Activated CD8-positive, alpha-beta memory T cell treated with anti-CD3 and anti-CD28 coated beads, Interleukin-2, amount 50 U/mL, for 4 hours (primary cell): ENCODE measurements at places on chromosomes 5 and 9.

DNA sequence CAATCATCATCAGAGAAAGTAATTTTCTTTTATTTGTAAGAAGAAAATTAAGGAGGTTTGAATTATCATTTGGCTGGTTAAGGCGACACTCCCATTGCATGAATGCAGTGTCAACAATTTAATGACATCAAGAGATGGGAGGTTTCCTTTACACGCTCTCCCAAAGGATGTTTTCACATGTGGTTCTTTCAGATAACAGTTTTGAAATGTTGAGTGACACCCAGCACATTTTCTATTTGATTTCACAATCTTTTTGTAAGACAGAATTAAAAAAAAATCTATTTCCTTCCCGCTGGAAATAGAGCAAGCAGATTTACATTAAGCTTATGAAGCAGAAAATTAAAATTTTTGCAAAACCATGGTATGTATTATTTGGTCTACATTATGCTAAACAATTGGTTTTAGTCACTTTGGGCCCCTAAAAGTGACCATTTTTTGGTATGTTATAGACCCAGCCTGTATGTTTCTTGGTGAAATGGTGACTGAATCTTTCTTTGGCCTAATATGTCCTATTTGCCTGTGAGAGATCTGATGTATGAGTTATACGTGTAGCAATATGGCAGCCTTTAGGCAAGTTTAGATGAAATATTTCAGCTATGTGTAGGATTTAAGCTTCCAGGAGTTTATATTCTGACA lies 18.9 kb upstream of the ANKRD55 start:
- no peak for DNase-seq

GRCh38 chr9:4012441-4012840 lies 287.4 kb downstream of the GLIS3 start:
- DNase-seq: no peak

DNA sequence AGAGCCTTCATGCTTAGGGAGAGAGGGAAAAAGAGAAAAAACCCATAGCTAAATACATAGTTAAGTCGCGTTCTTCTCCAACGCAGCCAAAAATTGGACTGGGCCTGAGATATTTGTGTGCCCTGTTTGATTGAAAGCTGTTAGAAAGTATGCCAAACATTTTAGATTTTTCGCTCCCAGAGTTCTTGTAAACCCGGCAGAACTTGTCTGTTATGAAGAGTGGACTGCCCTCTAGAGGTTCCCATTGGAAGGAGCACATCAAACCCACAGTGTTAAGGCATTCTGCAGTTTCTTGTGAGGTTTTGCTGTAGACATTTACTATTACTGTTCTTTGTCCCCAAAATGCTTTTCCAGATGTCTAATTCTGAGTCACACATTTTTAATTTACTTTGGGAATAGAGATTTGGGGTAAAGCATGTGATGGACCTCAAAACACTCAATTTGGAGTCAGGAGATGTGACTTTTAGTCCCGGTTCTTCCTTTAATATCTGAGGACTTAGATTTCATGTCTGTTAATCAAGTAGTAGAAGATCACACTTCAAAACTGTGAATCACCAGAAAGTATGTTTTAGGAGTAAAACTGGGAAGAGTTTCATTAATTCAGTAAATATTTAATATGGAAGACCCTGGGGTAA lies 96.6 kb downstream of the PCSK1 start:
- peak; percentile 56 for DNase-seq

GRCh38 chr9:37034305-37034937 lies 353 bp upstream of the PAX5 start:
- no peak for DNase-seq

GRCh38 chr5:35483191-35483590 lies 134.5 kb upstream of the SPEF2 start:
- DNase-seq: no peak

DNA sequence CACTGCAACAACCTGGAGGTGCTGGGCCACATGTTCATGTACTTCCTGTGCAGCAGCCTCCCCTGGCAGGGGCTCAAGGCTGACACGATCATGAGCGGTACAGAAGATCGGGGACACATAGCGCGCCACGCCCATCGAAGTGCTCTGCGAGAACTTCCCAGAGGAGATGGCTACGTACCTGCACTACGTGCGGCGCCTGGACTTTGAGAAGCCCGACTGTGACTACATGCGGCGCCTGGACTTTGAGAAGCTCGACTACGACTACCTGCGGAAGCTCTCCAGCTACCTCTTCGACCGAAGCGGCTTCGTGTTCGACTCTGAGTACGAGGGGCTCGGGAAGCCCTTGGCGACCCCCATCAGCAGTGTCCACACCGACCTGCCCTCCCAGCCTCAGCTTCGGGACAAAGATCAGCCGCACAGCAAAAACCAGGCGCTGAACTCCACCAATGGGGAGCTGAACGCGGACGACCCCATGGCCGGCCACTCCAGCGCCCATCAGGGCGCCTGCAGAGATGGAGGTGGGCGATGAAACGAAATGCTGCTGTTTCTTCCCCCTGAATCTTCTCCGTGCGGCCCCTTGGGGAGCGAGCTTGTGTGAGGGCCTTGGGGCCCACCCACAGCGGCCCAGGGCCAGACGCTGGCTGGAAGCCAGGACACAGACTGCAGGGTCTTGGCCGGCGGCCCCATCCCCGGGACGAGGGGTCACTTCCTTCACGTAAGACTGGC lies 56.5 kb downstream of the JAK2 start:
- DNase-seq: no peak

DNA sequence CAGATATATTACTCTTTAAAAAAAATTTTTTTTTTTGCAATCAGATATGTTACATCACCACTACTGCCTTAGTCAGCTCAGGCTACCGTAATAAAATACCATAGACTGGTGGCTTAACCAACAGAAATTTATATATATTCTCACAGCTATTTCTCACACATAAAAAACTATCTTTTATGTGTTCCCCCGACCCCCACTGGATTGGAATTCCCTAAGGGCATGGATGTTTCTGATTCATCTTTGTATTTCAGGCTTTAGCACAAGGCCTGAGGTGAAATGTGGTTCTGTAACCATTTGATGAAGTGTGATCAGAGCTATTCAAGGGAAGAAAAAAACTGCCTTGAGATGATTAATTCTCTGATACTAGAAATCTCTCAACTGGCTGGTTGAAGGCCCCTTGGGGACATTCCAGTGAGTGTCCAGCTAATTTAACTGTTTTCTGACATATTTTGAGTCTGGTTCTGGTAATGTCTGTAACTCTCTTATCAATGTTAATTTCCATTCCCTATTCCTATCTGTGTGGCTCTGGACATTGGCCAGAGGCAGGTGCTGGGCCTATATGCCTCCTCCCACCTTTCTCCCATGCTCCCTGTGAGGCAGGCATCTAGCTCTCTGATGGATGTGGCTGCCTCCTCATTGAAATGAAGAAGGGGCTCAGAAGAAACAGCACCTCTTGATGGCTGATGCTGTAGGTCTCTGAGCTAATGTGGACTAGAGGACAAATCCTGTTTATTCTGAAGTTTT lies 2.5 kb downstream of the CD14 start:
- no peak for DNase-seq

GRCh38 chr5:113452941-113453340 lies 18.2 kb upstream of the TSSK1B start:
- no peak for DNase-seq

- no peak for DNase-seq
These were observed 49.5 kb upstream of the MROH2B start for GRCh38 chr5:41120600-41120999.

DNA sequence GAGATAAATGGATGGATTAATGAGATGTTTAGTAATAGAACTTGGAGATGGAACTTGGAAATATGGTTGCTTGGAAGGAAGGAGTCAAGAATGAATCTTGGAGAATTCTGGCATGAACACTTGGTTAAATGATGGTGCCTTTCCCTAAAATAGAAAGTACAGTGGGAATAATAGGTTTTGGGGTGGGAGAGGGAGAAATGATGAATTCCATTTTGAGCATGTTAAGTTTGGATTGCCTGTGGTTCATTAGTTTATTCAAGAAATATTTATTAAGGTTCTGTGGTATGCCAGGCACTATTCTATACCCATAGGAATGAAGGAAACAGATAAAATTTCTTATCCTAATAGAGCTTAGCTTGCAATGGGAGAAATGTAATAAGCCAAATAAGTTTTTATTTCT lies 58.4 kb downstream of the PBX3 start:
- DNase-seq: no peak

- peak; percentile 39 for DNase-seq
These were observed 46.7 kb downstream of the PRRC1 start for GRCh38 chr5:127564002-127564769.

DNA sequence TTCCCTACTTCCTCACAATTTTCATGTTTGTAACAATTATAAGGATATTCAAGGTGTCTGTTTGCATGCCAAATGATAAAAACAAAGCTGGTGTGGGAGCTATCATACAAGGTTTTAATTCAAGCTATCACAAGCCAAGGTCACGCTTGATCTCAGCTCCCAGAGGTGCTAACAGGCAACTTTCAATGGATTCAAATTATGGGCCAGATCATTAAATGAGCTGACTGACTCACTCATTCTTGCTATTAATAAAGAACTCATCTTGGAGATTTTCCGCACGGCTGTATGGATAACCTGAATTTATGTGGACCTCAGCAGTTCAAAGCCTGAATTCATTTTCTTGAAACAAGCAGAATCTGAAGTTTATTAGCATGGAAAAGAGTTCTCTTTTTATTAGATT lies 267.3 kb upstream of the CDH6 start:
- no peak for DNase-seq

DNA sequence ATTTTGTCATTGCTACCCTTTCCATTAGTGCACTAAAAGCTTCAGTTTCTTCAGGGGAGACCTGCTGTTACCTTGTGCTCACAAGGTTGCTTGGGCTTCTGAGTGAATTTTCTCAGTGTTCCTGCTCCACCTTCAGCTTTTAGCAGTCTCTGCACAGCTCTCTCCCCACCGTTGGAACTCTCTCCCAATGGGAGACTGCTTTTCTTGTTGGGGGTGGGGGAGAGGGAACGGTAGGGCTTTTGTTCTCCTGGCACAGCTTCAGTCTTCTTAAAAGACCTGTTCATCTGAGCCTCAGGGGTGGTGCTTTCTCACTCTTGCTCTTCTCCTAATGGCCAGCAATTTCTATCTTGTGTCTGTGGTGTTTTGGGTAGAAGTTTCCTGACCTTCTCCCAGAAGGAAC lies 915.7 kb downstream of the EFNA5 start:
- no peak for DNase-seq

DNA sequence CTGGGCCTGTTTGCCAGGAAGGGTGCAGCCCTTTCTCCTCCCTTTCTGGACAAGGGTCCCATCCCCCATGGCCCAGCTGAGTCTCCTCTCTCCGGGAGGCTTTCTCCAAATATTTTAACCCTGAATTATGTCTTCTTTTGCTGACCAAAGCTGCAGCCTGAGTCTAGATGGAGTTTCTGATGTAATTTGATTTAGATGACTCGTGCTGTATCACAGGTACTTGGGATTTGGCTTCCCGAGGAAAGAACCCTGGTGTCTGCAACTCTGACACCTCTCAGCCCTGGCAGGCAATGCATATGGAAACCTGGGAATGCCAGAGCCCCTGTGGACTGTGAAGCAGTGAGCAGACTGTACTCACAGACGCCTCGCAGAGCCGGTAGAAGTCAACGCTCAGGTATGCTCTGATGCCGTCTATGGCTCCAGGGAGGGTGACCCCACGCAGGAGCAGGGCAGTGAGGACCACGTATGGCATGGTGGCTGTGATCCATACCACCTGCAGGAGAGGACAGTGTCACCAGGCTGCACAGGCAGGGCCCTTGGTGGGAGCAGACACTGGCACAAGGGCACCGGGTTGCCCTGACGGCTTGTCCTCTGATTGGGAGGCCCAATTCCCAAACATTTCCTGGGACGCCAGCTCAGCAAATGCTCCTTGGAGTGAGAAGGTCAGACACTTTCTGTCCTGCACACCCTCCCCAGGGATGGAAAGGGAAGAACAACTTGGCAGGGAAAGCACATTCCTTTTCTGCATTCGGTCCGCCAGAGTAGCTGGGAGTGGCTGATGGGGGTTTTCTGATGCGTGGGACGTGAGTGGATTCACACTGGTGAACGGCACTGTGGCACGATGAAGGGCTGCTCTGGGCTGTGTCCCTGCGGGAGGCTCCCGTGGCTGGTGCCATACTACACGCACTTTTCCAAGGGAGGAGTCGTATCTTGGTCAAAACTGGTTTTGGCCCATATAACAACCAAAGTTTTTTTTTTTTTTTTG lies 24.7 kb downstream of the SLC6A3 start:
- no peak for DNase-seq

GRCh38 chr5:17187786-17188170 lies 29.7 kb upstream of the BASP1 start:
- DNase-seq: no peak

DNA sequence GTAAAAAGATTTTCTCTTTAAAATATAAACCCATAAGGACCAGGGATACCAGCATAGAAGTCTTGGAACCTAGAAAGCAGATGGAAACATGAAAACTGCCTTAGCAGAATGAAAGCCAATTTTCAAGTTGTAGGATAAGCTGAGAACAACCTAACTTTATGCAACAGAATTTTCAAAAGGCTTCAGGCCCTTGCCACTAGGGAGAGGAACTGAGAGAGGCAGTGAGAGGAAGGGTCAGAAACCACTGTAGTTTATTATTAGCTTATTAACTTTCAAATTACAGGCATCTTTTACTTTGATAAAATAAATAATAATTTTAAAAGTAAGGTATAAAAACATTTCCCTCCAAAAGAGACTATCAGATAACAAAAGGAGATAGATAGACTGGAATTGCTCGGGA lies 33.4 kb downstream of the FAM81B start:
- no peak for DNase-seq

GRCh38 chr5:72673623-72674022 lies 142.8 kb upstream of the TNPO1 start:
- DNase-seq: no peak

DNA sequence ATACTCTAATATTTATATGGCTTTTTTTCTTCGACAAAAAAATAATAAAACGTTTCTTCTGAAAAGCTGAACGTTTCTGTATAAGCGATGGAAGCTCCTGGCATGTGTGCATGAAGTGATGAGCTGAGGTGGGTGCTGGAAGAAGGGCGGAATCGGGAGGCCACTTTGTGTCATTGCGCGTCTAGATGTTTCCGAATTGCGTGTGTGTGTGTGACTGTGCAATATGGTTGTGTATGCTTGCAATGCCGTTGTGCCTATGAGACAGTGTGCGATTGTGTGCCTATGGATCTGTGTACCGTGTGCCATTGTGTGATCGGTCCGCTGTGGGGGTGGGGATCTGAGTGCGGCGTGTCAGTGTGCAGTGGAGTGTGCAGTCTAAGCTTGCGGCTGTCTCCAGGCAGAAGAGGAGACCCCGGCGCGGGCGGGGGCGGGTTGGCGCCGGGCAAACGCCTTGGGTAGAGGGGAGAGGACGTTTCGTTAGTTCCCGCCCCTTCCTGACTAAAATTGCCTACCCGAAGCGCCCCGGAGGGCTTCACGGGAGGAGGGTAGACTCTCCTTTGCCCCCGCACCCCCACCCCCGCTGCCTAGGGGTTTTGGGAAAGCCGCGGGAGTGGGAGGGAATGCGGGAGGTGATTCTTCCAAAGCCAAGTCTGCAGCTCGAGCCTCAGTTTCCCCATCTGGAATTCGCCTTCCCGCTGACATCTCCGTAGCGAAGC lies 24.2 kb downstream of the PCDHGC5 start:
- peak; percentile 34 for DNase-seq
